ENCODE measurements at places on chromosomes 6 and 20.

DNA sequence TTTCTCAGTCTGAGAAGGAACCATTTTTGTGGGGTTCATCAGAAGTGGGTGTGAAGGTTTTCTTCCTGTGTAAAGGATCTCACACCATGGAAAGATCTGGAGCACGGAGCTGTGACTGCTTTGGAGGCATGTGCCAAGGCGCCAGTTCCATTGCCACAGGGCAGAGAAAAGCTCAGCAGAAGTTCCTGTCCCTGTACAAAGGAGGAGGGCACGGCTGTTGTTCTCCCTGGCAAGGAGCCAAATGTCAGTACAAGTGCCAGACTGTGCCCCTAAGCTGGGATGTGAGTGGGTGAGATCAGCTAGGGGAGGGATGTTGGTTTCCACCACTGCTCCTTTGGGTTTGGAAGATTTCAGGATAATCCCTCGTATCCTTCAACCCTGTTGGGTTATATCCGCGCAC is 117.3 kb downstream of the CRYBG1 start:
- DNase-seq: no peak

DNA sequence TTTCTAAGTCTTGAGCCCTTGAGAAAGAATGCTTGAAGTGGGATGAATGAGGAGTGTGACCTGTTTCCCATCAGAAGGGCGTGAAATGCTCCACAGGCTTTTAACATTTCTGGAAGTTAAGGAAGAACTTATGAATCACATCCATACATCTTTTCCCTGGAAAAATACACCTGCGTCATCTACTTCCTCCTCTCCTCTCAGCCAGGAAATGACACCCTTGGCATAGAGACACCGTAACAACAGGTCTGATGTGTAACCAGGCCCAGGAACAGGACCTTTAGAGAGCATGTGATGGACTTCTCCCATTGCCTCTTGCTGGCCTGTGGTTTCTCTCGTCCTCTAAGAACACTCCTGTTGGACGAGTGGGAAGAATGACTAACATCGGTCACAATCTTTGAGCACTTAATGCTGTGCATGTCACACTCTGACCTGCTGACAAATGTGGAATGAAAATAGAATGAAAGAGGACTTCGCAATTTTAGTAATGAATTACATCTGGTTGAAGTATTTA is 28.5 kb upstream of the CITED2 start:
- DNase-seq: no peak

- no peak for DNase-seq
Observed at GRCh38 chr6:138331444-138331843, 46.3 kb upstream of the SMIM28 start.

DNA sequence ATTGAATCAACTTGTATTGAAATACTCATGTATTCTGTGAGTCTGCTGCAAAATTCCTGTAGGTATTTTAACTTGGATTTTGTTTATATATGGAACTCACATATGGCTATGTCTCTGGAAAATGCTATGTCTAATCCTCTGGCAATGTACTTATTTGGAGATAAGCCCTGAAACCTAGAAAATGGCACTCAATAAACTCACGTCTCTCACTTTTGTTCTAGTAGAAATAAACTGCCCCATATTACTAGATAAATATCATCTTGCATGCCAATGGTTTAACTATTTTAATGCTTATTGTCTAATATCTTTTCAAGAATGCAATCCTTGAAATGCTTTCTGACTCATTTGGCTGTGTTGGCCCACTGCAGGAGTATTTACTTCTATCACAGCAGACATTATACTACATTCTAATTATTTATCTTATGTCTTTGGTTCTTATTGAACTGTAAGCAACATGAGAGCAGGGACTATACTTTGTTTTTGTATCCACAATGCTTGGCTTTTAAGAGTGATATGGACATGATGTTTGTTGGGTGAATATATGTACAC is 292.2 kb upstream of the RSPO3 start:
- DNase-seq: no peak

GRCh38 chr6:7085911-7086310 is 21.9 kb upstream of the RREB1 start:
- DNase-seq: no peak

DNA sequence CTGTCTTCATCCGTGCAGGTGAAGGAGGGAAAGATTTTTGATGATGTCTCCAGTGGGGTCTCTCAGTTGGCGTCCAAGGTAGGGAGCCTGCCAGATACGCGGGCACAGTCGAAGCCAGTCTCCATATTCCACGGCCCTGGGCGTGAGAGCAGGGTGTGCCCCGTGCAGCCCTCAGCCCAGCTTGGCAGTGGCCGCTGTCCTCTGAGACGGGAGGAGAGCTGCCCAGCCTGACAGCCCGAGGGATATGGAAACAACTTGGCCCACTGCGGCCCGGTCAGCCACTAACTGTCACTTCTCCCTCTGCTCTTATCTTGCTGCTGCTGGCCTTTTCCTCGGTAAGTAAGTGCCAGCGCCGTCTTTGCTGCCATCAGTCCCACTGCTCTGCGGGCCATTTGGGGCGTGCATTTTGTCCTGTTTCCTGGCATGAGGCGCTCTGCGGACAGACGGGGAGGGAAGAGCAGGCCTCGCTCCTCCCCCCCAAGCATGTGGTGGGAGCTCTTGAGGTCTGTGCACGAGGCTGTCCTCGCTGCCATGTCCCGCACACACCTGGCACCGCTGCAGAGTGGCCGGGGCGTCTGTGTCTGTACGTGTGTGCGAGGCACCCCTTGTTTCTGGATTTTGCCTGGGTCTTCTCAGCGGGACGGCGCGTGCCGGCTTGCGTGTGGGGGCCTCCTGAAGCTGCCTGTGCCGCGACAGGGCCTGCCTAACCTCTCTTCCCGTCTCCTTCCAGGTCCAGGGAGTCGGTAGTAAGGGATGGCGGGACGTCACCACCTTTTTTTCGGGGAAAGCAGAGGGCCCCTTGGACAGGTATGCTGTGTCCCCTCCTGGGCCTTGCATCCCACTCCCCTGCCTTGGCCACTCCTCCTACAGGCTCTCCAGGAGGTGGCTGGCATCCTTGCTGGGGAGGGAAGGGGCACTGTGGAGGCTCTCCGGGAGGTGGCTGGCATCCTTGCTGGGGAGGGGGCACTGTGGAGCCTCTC is 7.1 kb upstream of the COL20A1 start:
- no peak for DNase-seq

DNA sequence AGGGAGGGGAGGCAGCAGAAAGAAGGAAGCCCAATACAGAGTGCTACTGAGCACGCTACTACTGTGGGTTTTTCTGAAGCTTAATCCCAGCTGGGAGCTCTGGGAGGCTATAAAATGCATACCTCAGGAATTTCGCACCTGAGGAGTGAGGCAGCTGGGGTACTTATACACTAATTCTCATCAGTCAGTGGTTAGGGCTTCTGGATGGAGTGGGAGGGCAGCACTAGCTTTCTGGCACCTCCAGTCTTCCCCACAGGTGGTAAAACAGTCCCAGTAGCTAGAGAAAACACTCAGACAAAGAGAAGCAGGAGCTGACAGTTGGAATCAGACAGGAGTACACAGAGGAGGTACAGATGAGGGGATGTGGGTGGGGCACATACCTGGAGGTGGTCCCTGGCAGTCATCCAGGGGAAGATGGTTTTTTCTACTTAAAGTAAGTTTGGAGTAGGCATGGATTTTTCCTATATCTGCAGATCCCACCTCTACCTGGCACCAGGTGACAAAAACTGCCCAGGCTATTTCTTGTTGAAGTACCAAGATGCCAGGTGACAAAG is 37.8 kb downstream of the CPXM1 start:
- DNase-seq: no peak

DNA sequence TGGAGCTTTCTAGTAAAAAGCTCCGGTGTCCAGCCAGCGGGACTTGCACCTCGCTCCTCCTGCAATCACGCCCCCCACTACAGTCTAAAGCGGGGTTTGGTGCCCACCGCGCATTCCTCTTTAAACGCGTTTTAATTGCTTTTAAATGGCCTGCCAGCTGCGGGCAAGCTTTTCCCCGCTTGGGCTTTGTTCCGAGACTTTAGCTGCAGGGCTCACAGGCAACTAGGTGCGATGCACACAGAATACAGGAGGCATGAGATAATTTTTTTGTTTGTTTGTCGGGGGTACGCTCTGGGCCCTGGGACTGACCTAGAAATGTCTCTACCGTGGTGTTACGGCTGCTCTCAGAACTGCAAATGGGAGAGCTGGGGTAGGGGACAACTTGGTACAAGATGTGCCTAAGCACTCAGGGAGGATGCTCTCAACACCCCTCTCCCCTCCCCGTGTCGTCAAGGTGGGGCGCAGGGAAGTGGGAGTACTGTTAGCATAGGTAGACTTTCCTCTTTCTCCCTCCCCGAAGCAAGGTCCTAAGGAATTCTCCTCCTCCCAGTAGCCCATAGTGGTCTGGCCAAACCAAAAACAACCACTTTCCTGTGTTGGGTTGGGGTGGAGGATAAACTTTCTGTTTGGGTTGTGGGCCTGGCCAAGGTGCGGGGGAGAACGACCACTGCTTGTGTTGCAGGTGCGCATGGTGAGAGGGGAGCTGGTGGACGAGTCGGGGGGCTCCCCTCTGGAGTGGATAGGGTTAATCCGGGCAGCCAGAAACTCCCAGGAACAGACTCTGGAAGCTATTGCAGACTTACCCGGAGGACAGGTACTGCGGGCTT is 1.6 kb downstream of the PRDM13 start:
- no peak for DNase-seq

DNA sequence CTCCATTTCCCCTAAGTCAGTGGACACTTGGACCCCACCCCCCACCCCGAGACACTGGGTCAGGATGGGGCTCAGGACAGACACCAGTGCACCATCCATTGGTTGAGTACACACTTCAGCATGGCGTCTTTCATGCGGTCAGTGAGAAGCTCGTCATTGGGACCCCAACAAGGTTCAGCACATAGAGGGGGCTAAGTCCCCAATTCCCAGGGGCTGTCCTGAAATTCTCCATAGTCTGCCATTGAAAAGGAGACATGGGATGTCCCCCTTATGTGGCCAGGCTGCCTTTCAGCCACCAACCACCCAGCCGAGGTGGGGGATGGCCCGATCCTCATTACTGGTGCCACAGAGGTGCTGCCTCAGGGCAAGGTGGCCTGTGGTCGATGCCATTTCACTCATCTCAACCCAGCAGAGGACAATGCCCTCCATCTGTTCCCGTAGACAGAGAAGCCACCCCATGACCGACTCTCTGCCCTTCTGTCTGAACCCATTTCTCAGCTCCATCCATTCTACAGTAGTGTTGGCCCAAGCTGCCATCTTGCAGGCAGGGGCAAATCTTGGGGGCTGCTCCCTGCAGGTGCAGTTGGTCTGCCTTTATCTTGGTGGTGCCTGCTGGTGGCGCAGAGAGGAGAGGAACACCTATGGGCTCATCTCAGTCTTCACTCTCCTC is 37.4 kb downstream of the PRR18 start:
- DNase-seq: no peak

- DNase-seq: no peak
Observed at GRCh38 chr6:15400572-15401004, 154.7 kb downstream of the JARID2 start.

DNA sequence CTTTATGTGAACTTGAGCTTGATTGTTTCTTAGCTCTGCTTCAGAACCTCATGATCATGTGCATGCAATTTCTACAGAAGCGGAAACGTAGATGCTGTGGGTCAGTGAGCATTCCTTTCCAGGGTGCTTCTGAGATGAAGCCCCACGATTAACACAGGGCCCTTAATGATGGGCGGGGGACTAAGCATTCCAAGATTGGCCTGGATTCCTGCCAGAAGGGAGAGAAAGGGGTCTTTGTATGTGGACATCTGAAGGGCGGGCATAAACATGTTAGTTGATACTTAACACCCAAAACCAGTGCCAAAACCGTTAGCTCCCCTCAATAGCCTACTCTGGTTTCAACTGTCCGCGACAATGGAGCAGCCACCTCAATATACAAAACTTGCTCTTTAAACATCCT is 46.9 kb upstream of the POU3F2 start:
- DNase-seq: no peak

GRCh38 chr6:136889271-136890193 is 32.6 kb upstream of the SLC35D3 start:
- no peak for DNase-seq

- peak; percentile 31 for DNase-seq
Observed at GRCh38 chr6:33313709-33314514, at the start of gene TAPBP. TAPBP (minus strand) TSS chr6:33314078; CDS start chr6:33314041, 37 bp downstream.

GRCh38 chr20:48709744-48710143 is 118.1 kb downstream of the PREX1 start:
- no peak for DNase-seq

DNA sequence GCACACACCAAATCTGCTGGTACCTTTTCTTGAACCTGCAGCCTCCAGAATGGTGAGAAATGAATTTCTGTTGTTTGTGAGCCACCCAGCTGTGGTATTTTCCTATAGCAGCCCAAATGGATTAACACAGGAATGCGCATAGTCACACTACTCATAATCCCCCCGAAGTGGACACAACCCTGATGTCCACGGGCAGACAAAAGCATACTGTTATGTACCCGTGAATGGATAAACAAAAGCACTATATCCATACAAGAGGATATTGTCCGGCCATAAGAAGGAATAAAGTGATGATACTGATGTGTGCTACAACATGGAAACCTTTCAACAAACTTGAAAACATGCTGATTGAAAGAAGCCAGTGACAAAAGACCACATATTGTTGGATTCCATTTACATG is 25.1 kb upstream of the RPP40 start:
- DNase-seq: no peak

DNA sequence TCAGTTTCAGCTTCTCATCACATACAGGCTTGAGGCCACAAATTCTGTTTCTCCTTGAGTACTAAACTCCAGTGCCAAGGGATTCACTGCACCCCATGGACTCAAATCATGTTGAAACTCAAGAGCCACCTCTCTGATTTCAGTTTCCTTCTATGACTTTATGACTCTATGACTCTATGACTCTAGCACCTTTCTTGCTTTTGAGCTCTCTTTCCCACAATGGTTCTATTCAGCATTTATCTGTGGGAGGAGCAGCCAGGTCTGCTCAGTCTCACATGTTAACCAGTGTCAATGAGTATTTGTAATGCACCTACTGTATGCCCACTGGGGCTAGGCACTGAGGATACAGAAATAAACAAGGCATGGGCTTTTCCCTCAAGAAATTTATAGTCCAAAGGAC is 14.6 kb upstream of the SLC22A2 start:
- no peak for DNase-seq

- DNase-seq: no peak
Observed at GRCh38 chr6:41583565-41583964, 37.4 kb downstream of the FOXP4 start.

DNA sequence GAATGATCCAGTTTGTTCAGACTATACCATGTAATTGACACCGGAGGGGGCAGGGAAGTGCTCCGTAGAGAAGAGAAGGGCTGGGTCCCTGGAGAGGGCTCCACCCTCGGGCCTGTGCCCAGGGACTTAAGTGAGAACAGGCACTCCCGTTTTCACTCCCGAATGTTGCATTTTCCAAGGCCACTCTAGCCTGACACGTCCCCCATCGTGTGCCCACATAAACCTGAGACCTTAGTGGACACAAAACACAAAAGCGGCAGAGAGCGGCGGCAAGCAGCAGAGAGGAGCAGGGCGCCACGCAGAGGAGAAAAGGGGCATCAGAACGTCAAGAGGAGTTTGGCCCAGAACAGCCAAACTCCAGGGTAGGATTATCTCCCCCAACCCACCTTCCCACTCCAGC is 1405.1 kb downstream of the GRIK2 start:
- no peak for DNase-seq

- no peak for DNase-seq
Observed at GRCh38 chr20:61986762-61987321, 78.8 kb downstream of the TAF4 start.
